ENCODE measurements at places on chromosomes 1 and 21.
A peak's percentile ranks its signal among the peaks of the same experiment; 100 is the strongest.

GRCh38 chr1:223248001-223248769, 105.1 kb upstream of the TLR5 start:
- DNase-seq, result no peak

- DNase-seq, result no peak
Measured at GRCh38 chr1:1080122-1080757, 6.1 kb upstream of the RNF223 start.

DNA sequence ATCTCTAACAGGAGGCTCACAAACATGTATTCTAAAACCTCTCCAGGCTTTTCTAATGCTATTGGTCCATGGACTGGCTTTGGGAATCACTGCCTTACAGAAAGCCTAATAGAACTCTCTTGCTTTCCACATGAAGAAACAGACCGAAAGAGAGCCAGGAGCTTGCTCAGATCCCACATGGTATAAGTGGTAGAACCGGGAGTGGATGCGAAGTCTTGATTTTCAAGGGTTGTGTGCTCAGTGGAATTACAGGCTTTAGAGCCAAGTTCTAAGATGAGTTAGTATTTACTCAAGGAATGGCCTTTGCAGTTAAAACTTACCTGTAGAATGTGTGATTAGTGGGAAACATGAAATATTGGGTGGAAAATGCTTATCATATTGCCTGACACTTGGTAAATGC, 54.3 kb upstream of the HSD17B7 start:
- DNase-seq, result no peak

GRCh38 chr1:201792534-201793305, 36.2 kb upstream of the IPO9 start:
- DNase-seq, result peak; percentile 22

DNA sequence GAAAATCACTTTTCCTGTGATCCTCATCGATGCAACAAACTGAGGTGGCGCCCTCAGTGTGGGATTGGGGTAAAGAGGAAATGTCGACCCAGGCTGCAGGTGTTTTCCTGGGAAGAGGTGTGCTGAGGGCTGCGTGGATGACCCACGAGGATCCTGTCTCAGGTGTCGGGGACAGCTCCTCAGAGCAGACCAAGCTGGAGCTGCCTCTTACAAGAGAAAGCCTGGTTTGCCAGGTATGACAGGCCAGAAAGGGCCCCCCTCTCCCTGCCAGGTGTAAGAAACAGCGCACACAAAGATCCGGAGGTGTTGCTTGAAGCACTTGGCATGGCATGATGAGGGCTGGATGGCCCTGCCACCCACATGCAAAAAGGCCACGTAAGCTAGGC, 12.6 kb downstream of the FHAD1 start:
- DNase-seq, result no peak

- DNase-seq, result no peak
Measured at GRCh38 chr1:168261390-168261789, 19.3 kb upstream of the TBX19 start.

- DNase-seq, result no peak
Measured at GRCh38 chr1:232579958-232580941, 49.7 kb downstream of the SIPA1L2 start.

DNA sequence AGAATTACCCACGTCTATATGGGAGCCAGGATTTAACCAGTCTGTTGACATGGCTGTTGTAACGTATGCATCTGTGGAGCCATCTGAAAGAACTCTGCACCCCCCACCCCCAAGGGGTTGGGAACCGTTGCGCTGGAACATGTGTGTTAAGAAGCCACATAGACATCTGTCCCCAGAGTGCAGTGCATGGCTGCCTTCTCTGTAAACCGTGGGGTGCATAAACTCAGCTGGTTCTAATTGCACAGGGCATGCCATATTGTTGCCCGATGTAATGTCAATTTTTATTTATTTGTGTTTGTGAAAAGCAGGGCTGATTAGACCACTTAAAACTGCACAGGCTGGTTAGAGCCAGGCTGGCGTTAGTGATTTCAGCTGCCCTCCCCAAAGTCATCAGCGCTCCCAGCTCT, 70.1 kb upstream of the ROR1 start:
- no peak for DNase-seq

- DNase-seq, result no peak
Measured at GRCh38 chr1:1347663-1348419, 1.4 kb downstream of the DVL1 start.

Data from activated T-helper 2 cell treated with anti-CD3 and anti-CD28 coated beads, Interferon-gamma antibody, Interleukin-2, Interleukin-4, amounts not matched to agents 10 μg/mL and 5 μg/mL and 100 μg/mL, durations not matched to agents 14 hours and 24 hours and 36 hours (primary cell).